ENCODE measurements at places on chromosomes 3 and 15.

GRCh38 chr15:85673326-85673725 lies 121.4 kb downstream of the KLHL25 start:
- no peak for DNase-seq

DNA sequence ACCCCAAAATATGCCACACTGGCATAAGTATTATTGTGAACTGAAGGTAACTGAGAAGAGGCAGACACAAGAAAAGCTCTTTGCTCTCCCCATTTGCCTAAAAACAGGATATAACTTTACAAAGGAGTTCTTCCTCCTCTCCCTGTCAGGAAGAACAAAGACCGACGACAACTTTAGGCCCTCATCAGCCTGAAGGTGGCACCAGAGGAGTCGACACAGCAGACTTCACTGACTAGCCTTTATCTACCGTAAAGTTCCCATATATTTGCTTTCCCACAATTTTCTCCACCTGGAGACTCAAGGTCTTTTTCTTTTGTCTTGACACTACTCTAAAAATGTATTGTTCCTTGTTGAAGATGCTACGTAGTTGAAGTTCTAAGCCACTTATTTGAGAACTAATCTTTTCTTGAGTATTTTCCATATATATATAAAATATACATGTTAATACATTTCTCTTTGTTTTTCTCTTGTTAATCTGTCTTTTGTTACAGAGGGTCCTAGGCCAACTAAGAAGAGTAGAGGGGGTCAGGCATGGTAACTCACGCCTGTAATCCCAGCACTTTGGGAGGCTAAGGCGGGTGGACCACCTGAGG lies 16.2 kb upstream of the XIRP1 start:
- DNase-seq = no peak

DNA sequence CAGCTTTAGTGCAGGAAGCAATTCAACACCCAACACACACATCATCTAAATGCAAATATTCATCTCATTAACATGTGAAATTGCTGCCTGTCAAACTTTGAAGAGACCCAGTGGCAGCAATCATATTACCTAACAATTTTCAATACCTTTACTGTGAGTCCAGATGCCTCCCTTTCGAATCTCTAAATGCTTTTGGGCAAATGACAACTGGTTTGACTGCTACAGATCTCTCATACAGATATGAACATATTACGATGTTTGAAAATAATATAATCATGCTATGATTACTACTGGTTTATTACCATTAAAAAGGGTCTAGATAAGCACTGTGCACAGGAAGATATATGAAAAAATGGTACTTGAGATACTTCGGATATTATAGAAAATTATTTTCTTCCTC lies 137.9 kb downstream of the ADAMTS9 start:
- no peak for DNase-seq

- no peak for DNase-seq
Observed at GRCh38 chr3:185332026-185332735, 30.8 kb upstream of the MAP3K13 start.

DNA sequence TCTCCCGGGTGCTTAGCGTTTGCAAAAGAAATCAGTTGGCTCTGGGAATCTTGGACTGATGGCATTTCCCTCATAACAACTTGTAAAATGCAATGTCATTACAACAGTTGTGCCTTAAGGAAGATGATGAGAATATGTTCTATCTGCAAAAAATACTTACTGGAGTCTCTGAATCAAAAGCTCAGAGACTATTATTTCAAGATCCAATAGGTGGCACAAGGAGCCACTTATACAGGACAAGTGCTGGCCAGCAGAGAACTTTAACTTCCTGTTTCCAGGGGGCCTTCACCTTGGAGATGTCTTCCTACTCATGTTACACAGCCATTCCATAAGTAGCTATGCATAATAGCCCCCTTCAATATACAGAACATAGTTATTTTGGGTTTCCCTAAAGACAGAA lies 8.9 kb upstream of the RPS27L start:
- DNase-seq = no peak

GRCh38 chr15:71889385-71889784 lies 79.0 kb downstream of the NR2E3 start:
- no peak for DNase-seq

Data from activated CD8-positive, alpha-beta memory T cell treated with anti-CD3 and anti-CD28 coated beads for 4 hours (primary cell).